Dermis microvascular lymphatic vessel endothelial cell (primary cell): ENCODE measurements at places on chromosomes 4 and X. TPM values are rescaled to one million over a fixed set of nuclear protein-coding genes. Genes with fewer than 3 reads are reported as not detected.

PARM1 gene
- total RNA-seq: 0.13 TPM in 1 of 2 replicates, not detected in the other

ETNPPL gene
- total RNA-seq: not detected in 2 replicates

RAI2 gene
- 1.2 and 3.3 TPM in 2 replicates for total RNA-seq

FGD1 gene
- total RNA-seq: 0.77 and 1.8 TPM in 2 replicates

CLCN4 gene
- total RNA-seq: 5.4 and 6.3 TPM in 2 replicates

TMEM144 gene
- 2.1 and 6.3 TPM in 2 replicates for total RNA-seq

BOD1L1 gene
- 17.8 and 21.5 TPM in 2 replicates for total RNA-seq

JADE3 gene
- total RNA-seq: 8.5 and 12.8 TPM in 2 replicates

RASGEF1B gene
- under 0.01 and 0.38 TPM in 2 replicates for total RNA-seq

TFE3 gene
- total RNA-seq: 9.5 and 15.6 TPM in 2 replicates

CITED1 gene
- 0.13 TPM in 2 replicates for total RNA-seq

APOO gene
- 5.6 and 5.9 TPM in 2 replicates for total RNA-seq
